Activated CD4-positive, CD25-positive, alpha-beta regulatory T cell treated with anti-CD3 and anti-CD28 coated beads, Interleukin-2, amount 50 U/mL, for 72 hours (primary cell): ENCODE measurements at places on chromosomes 2 and 18.

DNA sequence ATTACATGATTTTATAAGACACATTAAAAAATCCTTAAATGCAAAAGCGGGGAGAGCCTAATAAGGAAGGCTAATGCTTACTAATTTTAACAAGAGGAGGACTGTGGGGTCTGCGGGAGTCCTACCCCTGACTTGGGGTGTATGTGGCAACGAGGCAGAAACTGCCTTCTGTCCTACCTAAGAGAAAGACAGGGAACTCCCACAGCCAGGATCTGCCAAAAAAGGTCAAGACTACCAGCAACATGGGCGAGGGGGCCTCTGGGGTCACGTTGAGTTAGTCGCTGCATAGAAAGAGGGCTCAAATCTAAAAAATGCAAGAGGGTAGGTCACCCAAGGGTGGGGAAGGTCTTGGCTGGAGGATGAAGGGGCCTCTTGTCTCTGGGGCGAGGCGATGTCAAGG, 529 bp upstream of the AMER3 start:
- DNase-seq = no peak

DNA sequence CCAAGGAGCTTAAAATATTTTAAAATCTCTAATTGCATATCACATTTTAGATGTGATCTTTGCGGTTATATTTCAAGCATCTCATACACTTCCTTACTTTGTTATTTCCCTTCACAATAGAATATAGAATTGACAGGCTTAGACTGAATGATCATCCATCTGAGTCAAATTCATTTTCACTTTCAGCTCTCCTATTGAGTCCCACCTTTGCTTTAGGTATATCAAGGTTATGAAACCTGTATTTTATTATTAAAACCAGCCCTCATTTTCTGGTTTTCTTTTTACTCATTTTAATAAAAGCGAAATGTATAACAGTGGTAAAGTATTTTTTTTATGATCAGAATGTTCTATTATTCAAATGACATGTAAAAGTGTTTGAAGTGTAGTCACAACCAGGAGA, 162.9 kb upstream of the KYNU start:
- no peak for DNase-seq

GRCh38 chr18:32530947-32531651, 60.4 kb upstream of the GAREM1 start:
- DNase-seq = no peak

- DNase-seq = no peak
Observed at GRCh38 chr2:231399853-231400680, 4.6 kb downstream of the B3GNT7 start.

DNA sequence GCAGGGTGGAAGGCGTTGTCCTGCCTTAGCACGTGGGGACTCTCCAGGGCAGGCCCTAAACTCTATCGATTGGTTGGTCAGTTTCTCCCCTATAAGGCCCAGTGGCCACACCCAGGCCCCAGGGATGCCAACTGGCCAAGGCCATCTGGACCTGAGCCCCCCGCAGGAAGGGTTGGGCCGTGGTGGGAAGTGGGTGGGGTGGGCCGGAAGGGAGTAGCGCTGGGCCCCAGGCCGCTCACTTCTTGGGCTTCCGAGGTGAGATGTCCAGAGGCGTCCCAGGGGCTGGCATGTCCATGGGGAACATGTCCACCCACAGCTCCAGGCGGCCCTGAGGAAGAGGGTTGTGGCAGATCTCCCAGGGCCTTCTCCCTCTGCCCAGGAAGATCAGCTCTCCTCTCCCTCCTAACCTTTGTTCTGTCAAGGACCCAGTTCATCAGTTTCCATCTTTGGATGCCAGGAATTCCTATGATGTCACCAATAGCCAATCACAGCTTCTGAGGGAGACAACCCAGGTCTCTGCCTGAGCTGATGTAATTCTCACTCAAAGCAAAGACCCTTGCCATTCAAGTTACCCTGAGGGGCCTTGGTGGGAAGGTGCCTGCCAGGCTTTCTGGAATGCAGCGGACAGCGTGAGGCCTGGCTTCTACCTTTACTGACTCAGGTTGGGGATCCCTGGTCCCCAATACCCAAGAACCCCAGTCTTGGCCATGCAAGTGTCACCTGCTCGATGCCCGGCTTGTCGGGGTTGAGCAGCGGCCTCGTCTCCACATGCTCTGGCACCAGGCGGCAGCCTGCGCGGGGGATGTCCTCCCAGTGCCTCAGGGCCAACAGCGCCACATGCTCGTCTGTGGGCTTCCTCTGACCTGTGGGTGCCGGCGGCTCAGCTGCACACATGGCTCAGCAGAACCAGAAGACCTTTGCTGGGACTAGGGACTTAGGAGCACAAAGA, 14.4 kb downstream of the OTOF start:
- DNase-seq = no peak

DNA sequence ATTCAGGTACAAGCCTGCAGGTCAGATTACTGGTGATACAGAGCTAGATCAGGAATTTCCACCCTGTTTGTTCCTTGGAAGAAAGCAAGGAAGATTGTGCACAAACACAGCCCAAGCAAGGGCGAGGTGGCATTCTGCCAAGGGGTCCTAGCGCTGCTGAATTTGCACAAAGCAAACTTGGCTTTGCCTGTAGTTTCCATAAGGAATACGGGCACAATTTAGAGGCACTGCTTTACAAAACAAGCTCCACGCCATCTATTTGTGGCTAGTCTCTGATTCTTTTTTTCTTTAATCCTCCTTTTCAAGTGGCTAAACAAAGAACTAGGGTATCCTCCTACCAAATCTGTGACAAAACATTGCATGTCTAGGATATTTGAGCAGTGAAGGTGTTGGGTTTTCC, 195.5 kb upstream of the ACVR2A start:
- DNase-seq = no peak

GRCh38 chr2:69720404-69720803, 21.5 kb upstream of the ANXA4 start:
- no peak for DNase-seq

DNA sequence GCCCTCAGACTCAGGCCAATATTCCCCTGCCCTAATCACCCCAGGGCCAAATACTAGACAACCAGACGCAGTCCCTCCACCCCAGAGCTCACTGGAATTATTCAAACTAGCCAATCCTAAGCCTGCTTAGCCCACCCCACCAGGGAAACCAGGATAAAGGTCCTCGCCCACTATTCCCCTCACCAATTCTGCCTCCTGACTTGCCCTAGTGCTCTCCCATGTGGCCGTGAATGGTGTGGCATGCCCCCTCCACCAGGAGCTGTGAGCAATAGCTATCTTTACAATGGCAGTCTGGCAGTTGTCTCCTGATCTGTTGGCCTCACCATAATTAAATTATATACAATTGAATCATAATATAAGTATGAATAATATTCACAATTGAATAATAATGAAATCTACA, 42.3 kb downstream of the FAM124B start:
- no peak for DNase-seq

- no peak for DNase-seq
Observed at GRCh38 chr18:32802591-32803451, 30.0 kb upstream of the KLHL14 start.

DNA sequence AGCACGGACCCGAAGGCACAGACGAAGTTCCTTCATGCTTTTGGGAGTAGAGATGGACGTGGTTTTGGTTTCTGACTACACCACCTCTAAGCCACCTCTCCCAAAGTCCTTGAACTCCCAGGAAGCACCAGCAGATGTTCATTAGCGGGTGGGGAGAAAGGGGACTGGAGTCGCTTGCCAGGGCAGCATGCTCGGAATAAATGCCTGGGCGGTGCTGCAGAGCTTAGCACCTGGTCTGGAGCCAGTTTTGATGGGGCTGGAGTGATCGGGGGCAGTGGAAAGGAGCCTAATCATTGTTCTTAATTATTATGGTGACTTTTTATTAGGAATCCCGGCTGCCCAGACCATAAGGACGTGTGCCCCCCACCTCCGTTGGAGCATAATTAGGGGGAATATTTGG, 220.8 kb downstream of the TFCP2L1 start:
- DNase-seq = no peak

DNA sequence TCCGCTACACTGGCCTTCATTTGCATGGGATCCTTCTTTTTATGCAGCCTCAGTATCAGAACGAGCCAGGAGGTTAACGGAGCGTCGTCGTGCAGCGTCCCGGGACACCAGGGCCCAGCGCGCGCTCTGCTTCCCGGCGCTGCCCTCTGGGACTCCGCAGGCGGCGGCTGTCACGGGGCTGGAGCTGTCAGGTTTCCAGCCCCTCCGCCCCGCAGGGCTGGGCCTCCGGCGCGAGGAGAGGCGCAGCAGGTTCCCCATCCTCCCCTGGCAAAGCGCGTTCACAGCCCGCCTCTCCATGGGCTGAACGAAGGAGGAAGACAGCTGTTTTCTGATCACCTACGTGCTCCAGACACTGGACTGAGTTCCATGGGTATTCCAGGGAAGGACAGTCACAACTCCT, 12.5 kb upstream of the PAX8 start:
- no peak for DNase-seq

GRCh38 chr2:200847939-200848338, 16.5 kb downstream of the CLK1 start:
- no peak for DNase-seq

DNA sequence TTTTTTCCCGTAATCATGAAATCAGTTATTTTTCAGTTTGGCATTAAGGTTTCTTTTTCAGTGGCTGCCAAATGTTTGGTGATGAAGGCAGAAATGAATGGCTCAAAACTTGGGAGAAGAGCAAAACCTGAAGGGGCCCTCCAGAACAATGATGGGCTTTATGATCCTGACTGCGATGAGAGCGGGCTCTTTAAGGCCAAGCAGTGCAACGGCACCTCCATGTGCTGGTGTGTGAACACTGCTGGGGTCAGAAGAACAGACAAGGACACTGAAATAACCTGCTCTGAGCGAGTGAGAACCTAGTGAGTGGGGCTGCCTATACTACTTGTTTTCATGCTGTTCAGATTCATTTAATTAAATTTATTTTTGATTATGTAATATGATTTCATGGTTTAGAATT, 29.2 kb upstream of the MSH2 start:
- no peak for DNase-seq

DNA sequence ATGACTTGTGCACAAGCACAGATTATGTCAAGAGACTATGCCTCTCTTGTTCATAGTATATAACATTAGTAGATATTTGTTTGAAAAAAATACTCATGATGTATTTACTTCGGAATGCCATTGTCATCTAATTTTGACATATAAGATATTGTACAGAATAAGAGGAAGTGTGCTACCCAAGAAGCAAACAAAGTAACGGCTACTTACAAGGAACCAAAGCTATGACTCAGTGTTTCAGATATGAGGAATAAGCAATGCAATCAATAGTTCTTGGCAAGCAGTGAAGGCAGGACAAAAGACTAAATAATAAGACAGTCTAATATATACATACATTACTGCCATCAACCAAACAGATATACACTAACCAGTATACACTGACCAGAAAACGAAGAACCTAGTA, 256.3 kb downstream of the CCDC178 start:
- no peak for DNase-seq

- DNase-seq = no peak
Observed at GRCh38 chr2:28644760-28645159, 106.9 kb upstream of the PPP1CB start.

DNA sequence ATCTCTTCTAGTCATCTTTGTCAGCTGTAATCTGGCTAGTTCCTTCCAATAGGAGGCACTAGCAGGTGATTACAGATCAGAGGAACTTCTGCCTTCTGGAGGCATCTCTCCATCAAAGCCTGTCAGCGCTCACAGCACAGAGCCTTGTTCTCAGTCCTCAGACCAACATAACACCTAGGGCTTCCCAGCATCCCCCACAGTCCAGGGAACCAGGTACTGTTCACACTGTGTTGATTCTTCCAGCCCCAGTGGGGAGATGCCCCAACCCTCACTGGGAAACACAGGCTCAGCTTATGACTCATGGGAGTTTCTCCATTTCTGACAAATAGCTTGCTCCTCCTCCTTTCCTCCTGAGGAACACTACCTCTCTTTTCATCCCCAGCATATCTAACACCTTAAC, 601.7 kb downstream of the CBLN2 start:
- DNase-seq = no peak

GRCh38 chr2:27920148-27920885, 29.8 kb downstream of the BABAM2 start:
- DNase-seq = no peak

DNA sequence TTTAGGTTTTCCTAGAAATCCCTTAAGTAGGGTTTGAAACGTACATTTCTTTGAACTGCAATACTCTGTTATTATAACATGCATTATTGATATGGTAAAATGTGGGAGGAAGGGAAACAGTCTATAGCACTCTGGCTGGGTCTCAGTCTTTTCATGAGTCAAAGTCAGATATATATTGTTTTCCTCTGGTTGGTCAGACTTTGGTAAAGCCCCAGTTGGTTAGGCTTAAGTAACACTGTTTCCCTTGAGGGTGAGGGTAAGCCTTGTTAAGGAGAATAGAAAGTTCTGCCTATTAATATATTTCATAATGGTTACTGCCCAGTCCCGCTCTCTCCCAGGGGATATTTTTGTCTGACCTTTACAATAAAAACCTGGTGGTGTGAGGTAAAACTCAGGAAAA, 44.7 kb upstream of the TNP1 start:
- DNase-seq = no peak

GRCh38 chr18:54772056-54772455, 56.2 kb upstream of the RAB27B start:
- DNase-seq = no peak

DNA sequence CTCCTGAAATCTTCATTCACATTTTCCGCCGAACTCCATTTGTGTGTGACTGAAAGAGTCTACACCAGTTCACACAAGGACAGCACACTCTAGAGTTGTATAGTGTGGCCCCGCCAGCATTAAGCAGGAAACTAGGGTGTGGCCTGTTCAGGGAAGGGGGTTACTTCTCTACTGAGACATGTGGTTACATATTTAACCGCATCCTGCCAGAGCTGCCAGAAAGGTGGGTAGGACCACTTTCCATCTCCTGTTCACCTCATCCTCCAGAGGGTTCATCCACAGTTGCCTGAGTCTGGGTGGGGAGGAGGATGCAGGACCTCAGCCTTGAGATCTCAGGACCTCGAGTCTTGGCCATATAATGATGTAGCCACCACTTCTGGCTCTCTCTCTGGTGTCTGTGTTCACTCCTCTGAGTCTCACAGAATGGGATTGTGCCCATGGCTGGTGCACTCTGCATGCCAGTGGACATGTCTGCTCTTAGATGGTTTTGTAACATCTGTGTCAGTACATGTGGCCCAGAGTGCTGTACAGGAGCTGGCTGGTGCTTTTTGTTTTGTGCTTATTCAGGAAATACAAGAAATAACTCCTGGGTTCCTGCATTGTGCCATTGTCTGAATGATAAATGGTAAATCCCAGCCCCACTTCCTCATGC, 7.7 kb upstream of the SP140L start:
- peak; percentile 50 for DNase-seq
